Stimulated activated CD8-positive, alpha-beta memory T cell treated with anti-CD3 and anti-CD28 coated beads, Interleukin-12 subunit alpha, Interleukin-12 subunit beta, amount 100 ng/mL, for 1 hour (primary cell): ENCODE measurements at places on chromosomes 1 and 21.

DNA sequence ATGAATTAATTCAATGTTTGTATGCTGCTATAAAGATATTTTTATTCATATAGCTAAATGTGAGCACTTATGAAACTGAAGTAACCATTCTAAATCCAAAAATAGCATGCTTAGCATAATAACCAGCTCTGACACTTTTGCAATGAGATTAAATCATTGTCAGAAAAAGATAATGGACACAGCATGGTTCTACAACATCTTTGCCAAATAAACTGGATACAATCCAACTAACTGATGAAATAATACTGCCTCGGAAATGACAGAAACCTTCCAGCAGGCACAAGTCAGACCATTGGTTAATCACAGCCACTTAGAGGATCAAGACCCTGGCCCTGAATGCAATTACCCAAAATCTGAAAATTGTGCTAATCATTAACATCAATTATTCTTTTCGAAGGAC lies 592.7 kb upstream of the ADGRL4 start:
- DNase-seq = no peak

GRCh38 chr1:245010018-245010614 lies 144.7 kb upstream of the KIF26B start:
- DNase-seq = no peak

DNA sequence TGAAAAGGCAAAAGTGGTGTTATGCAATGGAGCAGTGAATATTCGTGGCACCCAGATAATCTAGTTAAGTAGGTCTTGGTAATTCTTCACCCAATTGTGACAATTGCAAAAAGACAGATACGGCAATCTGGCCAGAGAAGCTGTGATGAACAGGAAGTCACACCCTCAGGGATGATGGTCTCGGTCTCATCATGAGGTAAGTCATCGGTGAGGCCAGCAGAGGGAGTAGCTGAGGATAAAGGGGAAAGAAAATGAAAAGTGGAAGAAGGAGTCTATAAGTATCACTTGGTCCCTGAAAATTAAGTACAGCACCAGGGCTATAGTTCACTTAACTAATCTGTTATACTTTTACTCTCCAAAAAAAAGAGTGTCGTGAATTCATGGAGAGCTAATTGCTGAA lies 258.8 kb upstream of the NCAM2 start:
- no peak for DNase-seq

DNA sequence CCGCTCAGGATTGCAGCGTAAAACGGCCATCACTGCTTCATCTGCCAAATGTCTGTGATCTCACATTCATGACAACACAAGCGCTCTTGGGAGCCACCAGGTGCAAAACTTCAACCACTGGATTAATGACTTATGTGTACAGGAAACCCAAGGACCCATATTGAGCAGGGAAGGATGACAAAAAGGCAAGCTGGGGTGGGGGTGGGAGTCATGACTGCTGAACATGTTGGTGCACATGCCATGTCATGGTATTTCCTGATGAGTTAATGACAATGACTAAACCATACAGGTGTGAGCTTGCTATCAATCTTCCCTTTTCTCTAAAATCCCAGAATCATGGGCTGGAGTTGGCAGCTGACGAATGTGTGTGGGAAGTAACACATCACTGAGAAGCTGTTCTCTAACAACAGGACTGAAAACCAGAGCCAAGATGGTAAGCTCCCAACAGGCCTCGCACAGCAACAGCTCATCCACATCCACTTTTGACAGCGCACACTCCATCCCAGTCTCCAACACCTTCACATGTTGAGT lies 3.1 kb upstream of the SH2D5 start:
- DNase-seq = no peak

- no peak for DNase-seq
Measured at GRCh38 chr1:43239484-43239883, 30.3 kb upstream of the TMEM125 start.

GRCh38 chr1:150516050-150516591 lies 569 bp downstream of the FALEC start:
- no peak for DNase-seq

GRCh38 chr1:45622524-45623394 lies 1.1 kb downstream of the CCDC17 start:
- no peak for DNase-seq

DNA sequence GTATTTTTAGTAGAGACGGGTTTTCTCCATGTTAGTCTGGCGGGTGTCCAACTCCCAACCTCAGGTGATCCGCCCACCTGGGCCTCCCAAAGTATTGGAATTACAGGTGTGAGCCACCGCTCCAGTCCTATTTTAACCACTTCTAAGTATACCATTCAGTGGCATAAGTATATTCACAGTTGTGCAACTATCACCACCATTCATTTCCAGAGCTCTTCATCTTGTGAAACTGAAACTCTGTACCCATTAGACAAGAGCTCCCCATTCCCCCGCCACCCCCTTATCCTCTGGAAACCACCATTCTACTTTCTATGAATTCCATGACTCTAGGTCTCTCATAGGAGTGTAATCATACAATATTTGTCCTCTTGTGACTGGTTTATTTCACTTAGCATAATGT lies 40.2 kb upstream of the CAMTA1 start:
- no peak for DNase-seq

GRCh38 chr1:180928331-180929230 lies 15.9 kb downstream of the KIAA1614 start:
- no peak for DNase-seq

DNA sequence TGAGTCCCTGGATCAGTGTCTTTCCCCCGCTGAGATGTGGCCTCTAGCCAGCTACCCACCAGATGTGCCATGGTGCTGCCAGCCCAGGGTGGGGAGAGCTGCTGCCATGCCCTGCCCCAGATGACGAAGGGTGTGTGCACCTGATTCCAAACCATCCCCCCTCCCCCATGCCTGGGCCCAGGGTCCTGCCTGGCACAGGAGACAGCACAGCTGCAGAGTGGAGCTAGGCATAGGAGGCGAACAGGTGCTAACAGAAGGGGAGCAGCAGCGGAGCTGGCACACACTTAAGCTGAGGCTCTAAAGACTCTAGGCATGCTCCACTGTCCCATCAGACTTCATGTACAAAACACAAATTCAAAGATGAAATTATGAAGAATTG lies 9.0 kb upstream of the LDLRAP1 start:
- DNase-seq = no peak
